GM19239 (cell line): ENCODE measurements at places on chromosomes 1 and 21.

DNA sequence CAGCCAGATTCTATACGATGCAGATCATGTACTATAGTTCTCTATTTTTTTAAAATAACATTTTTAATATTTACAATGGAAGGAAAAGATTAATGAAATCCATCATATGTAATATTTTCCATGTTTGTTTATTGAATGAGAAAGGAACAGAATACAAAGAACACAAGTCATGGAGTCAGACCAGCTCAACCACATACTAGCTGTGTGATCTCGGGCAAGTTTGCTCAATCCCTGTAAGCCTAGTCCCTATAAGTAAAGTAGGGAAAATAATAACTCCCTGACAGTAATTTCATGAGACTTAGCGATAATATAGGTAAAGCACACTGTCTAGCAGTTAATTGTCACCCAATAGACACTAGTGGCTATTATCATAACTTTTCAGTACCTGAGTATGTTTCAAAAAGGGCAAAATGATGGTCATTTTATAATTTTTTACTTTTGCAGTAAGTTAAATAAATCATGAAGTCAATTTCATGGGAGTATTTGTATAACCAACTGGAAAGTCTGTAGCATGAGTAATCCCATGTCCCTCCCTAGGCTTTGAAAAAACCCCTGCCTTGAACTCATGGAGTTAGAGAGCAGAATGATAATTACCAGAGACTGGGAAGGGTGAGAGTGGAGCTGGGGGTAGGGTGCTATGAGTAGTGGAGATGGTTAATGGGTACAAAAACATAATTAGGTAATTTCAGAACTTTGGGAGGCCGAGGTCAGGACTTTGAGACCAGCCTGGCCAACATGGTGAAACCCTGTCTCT lies 37.0 kb upstream of the EPS15 start:
- DNase-seq, result no peak

GRCh38 chr1:40318476-40318875 lies 1.4 kb upstream of the COL9A2 start:
- no peak for DNase-seq

- no peak for DNase-seq
Measured at GRCh38 chr1:225462429-225462713, 34.5 kb upstream of the LBR start.

- DNase-seq, result no peak
Measured at GRCh38 chr1:93575621-93576284, 105.9 kb downstream of the BCAR3 start.

DNA sequence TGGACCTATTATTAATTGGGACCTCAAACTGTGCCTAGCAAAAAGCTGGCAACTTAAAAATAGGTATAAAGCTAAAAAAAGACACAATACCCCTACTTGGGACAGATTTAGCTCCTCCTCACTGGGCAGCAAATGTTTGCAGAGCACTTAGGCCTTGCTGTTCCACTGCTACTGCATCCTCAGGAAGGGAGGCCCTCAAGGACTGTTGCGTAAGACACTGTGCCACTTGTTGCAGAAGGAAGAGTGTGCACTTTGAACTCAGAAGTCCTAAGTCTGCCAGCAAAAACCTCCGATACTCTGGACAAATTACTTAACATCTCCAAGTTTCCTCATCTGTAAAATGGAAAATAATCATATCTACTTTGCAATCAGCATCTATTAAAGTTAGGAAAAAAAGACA lies 322.9 kb downstream of the BARHL2 start:
- DNase-seq, result no peak

- DNase-seq, result no peak
Measured at GRCh38 chr1:91124989-91125417, 103.2 kb upstream of the ZNF644 start.

DNA sequence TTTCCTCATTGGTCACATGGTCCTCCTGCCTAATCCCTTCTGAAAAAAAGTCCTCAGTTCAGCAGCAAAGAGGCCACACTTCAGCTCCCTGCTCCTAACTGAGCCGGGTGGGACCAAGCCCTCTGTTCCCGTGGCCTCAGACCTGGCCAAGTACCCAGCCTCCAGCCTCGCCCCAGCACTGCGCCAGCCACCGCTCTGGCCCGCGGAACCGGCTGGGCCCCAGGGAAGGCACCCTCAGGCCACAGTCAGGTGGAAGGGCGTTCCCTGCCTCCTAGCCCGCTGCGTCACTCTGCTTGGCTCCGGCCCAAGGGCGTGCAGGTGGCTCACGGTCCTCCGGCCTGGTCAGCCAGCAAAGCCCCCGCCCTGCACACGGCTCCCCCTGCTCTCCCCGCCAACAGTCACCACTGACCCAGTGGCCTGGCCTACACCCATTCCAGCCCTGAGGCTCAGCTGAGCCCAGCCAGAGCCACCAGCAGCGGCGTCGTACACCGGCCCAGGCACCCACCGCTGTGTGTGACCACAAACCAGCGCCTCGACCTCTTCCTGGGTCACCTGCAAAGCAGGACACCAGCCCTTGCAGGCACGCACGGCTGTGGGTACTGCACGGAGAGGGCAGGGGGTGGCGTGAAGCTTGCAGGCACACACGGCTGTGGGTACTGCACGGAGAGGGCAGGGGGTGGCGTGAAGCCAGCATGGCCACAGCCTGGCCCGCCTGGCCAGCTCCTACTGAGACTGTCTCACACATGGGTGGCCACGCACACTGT lies 19.4 kb downstream of the NADK start:
- no peak for DNase-seq

DNA sequence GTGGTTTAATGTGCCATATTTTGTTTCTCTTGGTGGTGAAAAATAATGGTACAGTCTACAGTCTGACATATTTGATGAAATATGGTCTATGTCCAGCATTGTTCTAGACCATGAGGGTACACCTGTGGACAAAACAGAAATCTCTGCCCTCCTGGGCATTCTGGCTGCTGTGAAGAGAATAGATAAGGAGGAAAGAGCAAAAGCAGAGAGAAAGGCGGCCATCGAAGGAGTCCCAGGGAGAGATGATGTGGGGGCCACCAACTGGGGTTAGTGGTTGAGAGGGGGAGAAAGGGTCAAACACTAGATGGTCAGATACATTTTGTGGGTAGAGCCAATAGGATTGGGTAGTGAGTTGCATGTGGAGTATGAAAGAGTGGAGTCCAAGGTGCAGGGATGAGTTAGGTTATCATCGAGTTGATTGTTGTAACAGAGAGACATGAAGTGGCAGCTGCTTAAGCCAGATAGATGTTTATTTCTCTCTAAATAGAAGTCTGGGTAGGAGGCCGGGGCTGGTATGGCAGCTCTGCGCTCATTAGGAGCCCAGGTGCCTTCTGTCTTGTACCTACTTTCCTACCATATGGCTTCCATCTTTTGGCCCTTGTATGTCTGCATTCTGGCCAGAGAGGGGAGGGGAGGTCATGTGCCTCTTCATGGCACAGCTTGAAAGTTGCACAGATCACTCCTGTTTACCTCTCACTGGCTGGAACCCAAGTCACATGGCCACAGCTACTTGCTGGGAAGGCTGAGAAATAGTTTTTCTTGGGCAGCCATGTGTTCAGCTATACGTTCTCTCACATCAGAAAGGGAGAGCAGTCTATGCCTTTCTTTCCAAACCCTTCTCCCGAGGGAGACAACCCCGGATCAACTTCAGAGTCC lies 13.0 kb downstream of the UBE4B start:
- DNase-seq, result no peak

DNA sequence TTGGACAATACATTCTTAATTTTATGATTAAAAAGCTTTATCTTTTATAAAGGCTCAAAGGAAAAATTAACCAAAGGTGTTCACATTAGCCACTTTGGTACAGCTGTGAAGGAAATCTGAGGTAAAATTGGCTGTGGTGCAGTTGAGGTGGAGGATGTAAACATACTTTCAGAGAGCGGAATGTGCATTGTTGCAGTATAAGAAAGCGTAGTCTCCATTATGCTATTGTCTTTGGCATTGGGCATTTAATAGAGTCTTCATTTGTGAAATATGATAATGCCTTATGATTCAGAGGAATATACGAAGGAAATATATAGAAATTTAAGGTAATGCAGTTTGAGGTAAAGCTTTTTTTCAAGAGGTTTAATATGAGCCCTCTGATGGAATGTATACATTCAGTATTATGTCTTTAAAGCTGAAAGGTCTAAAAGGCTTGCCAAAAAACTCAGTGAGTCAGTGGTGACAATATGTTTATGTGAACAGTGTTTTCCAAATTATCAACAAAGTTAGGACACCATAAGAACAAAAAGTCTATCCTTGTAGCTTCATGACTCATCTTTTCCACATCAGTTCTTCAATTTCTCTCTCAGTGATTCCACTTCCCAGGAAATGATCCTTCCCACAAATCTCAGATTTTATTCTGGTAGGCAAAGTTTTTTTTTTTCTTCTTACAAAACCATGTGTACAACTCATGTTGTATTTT lies 26.9 kb upstream of the DDR2 start:
- DNase-seq, result no peak

- no peak for DNase-seq
Measured at GRCh38 chr1:110047463-110047862, 13.0 kb downstream of the STRIP1 start.

- no peak for DNase-seq
Measured at GRCh38 chr1:26788515-26788785, 700 bp downstream of the PIGV start.

- no peak for DNase-seq
Measured at GRCh38 chr21:34762786-34763185, 94.0 kb downstream of the CLIC6 start.

DNA sequence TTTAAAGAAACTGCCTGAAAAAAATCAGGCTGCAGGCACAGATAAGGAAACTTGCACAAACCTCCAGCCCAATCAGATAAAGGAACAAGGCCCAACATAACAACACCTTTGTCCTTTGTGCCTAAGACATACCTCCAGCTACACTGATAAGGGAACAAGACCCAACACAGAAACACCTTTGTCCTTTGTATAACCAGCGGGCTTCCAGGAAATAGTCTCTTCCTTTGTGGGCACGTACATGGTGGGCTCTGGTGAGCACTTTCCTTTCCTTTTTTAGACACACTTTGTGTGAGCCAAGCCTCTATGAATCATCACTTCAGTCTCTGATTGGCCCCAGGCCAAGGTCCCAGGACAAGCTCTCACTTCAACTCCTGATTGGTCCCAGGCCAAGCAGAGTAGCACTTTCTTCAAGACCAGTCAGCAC lies 23.6 kb downstream of the ZNF670 start:
- no peak for DNase-seq

GRCh38 chr1:109516872-109517271 lies 7.3 kb upstream of the AMIGO1 start:
- no peak for DNase-seq
